ENCODE measurements at places on chromosomes 12 and 14.

DNA sequence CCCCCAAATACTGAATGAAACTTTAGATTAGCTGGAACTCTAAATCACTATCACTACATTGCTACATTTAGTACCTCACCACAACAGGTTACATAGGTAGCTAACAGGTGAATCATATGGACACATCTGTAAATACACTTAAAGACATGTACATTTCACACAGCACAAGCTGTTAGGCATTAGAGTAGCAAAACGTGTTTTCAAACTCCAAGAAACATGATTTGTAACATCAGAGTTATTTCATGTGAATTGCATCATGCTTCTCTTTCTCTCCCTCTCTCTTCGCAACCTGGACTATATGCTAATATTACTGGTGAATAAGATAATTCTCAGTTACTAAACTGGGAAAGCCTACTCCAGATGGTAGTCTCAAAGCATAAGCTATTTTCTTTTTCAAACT lies 4.3 kb downstream of the SEL1L start:
- peak; percentile 68 for DNase-seq

- DNase-seq: no peak
These were observed 212.8 kb downstream of the NELL2 start for GRCh38 chr12:44663291-44663690.

DNA sequence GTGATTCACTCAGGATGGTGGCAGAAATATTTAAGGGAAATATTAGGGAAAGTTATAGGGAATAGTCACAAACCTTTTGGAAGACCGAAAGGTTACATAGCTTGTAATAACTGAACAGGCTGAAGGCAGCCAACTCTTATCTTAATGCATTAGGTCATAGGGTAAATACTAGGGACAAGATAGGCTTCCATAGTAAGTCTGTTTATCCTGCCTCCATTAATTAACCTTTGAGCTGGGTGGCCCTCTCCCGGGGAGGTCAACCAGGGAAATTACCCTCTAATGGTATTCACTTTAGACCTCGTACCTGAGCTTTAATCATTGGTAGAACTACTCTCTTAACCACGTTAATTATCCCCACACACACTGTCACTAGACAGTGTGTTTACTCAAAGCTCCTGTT lies 981.8 kb downstream of the SLC16A7 start:
- no peak for DNase-seq

DNA sequence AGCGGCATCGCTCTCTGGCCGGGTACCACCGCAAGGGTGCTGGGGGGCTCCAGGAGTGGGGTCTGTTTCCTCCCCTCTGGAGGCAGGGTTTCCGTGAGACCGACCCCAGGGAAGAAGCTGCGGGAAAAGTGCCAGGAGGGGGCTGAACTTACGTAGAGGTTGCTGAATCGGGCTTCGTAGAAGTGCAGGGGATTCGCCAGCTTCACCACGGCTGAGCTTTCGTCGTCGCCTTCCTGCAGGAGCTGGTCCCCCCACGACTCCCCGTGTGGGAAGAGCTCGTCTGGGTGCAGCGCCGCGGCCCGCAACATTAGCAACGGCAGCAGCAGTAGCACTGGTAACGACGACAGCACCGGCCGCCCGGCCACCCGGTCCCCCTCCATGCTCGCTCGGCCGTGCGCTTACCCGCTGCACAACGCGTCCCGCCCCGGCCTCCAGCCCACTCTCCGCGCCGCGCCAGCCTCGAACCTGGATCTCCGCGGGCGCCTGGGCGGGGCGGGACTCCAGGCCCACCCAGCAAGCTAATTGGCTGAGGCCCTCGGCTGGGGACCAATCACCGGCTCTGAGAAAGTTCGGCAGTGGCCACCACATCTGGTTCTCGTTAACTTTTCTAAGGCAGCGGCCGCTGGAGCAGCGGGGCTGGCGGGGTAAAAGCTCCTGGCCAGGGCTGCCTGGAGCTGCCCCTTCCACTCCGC lies at the start of gene NID2:
TSS of gene NID2 (minus strand) at position 445 of the 692 bp plus-strand sequence. CDS start at position 380, 65 bp downstream.
- DNase-seq: peak; percentile 96

DNA sequence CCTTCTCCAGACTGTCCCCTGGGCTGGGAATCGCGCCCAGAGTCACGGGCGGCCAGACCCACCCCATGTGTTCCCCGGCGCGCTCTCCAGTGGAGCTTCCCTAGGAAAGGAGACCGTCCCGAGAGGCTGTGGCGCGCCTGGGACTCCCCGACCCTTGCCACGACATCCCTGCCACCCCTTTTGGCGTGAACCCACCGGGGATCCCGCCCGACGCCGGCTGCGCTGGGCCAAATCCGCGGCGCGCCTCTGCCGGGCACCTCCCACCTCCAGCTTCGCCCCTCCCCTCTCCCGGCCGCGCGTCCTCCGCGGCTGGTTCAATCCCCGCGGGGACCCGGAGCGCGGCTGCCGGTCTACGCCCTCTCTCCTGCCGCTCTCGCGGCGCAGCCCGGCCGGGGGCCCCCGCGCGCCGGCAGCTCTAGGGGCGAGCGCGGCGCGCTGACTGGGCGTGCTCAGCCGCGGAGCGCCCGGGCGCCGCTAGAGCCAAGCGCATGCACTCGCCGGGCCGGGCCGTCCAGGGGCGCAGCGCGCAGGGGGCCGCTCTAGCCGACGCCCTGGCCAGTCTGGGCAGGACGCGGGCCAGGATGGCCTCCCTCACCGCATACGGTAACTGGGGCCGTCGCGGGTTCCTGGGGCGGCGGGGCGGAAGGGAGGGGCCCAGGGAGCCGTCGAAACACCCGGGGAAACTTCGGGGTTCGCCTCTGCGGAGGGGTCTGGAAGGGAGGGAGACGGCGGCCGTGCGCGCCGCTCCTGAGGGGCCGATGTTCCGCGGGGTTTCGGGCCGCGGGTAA lies 77.4 kb upstream of the ANO4 start:
- no peak for DNase-seq

- DNase-seq: no peak
These were observed 28.0 kb downstream of the ERH start for GRCh38 chr14:69370061-69370460.

Data from fibroblast of skin of right quadriceps (primary cell).